ENCODE measurements at places on chromosomes 11 and 22.

DNA sequence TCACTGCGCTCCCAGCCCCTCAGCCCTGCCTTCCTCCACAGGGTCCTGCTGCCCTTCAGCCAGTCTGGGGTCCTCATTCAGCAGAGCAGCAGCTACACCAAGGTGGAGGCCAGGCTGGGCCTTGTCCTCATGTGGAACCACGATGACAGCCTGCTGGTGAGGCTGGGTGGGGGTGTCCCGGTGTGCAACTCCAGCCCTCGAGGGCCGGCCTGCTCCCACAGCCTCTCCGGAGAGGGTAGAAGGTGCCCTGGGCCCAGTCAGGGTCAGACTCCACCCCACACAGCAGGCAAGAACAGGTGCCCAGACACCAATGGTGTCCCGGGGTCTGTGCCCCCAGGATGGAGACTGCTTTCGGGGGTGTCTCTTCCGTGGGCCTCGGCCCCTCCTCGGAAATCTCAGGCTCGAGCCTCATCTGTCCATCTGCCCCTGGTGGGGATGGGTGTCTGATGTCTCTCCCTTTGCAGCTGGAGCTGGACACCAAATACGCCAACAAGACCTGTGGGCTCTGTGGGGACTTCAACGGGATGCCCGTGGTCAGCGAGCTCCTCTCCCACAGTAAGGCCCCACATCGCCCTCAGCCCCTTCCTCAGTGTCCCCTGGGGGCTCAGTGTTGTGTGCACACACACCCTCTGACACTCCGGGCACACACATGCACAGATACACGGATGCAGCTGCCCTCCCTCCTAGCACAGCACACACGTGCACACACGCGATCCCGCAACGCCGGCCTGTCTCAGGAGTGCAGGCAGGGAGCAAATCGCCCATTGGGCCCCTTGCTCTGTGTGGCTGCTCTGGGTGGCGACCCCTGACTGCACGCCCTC lies 4.9 kb downstream of the MUC5AC start:
- DNase-seq, result no peak

- no peak for DNase-seq
Observed at GRCh38 chr11:41459465-41460401, at the start of gene LRRC4C. LRRC4C (minus strand) TSS chr11:41459652.

DNA sequence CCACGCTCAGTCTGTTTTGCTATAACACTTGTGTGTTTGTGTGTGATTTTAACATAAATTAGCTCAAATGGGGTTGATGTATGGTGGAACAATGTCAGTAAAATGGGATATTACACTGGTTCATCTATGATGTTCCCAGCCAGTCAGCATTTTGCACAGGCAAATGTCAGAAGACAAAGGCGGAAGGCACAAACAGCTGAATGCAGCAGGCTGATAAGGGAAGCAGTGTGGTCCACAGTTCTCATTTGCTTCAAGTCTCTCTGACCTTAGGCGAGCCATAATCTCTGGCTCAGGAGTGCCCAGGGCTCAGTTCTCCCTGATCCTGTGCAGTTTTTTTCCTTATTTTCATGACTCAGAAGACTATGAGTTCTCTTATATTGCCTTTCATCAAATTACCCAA lies 102.7 kb downstream of the FAR1 start:
- DNase-seq, result no peak

GRCh38 chr11:69459848-69460539 lies 21.5 kb upstream of the LINC01488 start:
- no peak for DNase-seq

GRCh38 chr11:67022961-67023956 lies at the start of gene SYT12:
SYT12 (plus strand) TSS chr11:67023134; CDS start chr11:67030145, 7,011 bp downstream.
- peak; percentile 31 for DNase-seq

DNA sequence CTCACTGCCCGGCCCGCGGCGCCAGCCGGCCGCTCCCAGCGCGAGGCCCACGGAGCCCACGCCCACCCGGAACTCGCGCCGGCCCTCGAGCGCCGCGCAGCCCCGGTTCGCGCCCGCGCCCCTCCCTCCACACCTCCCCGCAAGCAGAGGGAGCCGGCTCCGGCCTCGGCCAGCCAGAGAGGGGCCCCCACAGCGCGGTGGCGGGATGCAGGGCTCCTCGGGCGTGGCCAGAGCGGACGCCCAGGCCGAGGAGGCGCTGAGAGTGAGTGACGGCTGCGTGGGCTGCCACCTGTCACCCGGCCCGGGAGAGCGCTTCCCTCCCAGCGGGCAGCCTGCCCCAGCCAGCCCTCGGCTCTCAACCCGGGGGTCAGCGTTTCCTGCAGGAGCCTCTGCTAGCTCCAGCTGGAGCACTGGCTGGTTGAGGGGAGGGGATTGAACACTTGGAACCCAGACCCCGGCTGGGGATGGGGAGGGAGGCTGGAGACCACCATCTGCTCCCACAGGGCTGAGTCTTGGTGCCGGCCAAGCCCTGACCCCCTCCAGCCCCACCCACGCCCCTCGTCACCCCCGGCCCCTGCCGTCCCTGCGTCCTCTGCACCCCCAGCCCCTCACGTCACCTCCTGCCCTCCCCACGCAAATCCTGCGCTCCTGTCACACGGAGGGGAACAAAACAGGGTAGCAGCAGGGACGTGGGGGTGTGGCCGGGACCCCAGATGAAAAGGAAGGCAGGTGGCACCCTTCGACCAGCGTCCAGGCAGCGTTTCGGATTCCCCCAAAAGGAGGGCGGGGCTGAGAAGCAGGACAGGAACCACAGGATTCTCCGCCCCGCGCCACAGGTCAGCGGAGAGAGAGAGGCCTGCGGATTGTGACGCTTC lies 157.0 kb downstream of the BRD1 start:
- DNase-seq, result peak; percentile 56

DNA sequence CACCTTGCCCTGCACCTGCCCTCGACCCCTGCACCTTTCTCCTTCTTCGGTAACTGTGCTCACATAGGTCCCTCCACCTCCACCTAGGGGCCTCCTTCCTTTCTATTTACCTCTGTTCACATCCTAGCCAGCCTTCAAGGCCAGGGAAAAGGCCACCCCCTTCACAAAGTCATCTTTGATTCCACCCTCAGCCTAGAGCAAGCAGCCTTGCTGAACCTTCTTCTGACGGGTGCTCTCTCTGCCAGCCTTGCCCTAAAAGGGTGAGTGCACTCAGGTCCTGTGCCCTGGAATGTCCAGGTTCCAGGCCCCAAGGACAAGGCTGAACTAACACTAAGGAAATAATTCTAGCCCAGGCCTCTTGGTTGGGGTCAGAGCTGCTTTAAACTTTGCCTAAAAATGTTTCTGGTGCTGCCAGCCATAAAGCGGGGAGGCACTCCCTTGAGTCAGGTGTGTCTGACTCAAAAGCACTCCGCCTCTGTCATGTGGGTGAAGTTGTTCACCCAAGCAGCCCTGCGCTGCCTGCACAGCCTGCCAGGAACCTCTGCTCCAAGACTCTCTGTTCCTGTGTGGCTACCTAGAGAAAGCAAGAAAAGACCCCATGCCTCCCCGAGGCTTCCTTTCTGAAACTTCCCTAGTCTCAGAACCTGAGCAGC lies 9.2 kb upstream of the FAM83F start:
- DNase-seq, result peak; percentile 53

DNA sequence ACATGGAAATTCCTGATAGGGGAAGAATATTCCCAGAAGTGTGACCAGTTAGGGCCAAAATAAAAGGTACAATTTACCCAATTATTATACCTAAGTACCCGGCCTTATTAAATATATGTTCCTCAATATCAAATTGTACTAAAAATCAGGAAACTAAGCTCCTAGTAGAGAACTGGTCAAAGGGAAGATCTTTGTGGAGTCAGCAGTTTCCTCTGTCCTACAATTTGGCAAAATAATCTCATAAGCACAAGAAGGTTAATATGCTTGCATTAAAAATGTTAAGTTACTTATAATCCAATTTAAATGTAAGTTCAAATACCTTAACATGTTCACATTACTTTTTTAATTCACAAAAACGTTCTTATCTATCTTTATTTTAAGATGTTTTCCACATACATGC lies 10.3 kb downstream of the TTC28 start:
- no peak for DNase-seq

GRCh38 chr11:34447044-34447443 lies 8.3 kb downstream of the CAT start:
- no peak for DNase-seq

DNA sequence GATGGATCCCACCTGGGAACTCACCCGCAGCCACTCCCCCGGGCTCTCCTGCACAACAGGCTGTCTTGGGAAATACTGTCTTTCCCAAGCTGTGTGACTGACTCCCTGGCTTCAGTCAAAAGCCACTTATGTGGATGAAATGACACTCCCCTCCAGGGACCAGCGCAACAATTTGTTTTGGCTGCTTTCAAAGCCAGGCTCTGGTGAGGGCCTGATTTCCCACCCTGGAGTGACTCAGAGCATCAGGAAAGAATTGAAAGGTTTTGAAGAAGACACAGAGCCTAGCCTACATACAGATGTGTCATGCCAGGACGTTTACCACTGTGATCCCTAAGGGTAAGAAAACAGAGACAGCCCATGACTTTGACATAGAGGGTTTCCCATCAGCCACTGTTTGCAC lies 550.5 kb downstream of the MIAT start:
- DNase-seq, result no peak

DNA sequence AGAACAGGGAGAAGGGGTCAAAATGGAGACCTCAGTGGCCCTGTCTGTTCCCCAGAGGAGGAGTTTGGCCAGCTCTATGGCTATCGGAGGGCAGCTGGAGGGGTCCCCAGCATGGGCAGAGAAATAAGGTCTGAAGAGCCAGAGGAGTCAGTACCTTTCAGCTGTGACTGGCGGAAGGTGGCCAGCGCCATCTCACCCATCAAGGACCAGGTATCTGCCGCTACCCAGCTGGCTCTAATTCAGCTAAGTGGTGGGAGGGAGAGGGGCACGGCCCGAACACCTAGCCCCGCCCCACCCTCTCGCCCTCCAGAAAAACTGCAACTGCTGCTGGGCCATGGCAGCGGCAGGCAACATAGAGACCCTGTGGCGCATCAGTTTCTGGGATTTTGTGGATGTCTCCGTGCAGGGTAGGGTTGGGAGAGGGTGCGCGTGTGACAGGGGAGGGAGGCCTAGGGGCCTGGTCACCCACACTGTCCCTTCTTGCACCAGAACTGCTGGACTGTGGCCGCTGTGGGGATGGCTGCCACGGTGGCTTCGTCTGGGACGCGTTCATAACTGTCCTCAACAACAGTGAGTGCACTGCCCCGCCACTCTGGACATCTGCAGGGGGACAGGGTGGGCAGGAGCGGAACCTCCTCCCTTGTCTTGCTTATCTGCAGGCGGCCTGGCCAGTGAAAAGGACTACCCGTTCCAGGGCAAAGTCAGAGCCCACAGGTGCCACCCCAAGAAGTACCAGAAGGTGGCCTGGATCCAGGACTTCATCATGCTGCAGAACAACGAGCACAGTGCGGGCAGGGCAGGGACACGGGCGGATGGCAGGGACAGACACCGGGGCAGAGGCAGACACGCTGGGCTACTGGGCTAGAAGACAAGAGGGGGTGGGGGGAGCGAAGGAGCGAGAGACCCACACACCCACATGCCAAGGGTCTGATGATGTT lies 2.8 kb downstream of the CTSW start:
- DNase-seq, result no peak

DNA sequence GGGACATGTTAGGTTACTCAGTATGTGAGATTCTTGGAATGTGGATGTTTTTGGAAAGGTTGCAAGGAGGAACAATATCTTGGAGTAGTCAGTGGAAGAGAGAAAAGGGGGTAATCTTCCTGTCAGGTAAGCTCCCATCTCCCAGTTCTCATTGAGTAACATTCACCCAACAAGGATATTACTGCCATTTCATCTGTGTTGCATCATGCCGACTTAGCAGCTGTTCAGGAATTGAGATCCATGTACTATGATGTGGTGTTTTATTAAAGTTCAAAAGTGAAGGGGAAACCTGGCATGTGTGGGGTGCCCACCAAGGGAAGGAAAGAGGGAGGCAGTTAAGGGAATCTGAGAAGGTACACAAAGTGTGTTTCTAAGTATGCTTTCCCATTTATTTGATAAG lies 58.4 kb upstream of the RASSF10 start:
- DNase-seq, result no peak

GRCh38 chr11:117676501-117676900 lies 120.5 kb downstream of the DSCAML1 start:
- no peak for DNase-seq

DNA sequence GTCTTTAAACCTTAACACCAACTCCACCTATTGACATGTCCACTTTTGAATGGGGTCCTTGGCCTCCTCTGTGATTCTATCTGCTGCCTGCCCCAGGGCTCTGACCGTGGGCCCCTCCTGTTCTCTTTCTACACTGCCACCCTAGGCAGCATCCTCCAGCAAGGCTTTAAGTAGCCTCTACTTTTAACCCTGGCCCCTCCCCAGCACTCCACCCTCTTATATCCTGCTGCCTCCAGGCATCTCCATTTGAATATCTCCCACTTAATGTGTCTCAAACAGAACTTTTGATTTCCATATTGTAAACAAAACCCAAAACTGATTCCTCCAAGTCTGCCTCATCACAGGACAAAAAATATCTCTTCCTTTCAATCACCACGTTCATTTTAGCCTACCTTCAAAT lies 90.5 kb upstream of the ARHGAP32 start:
- no peak for DNase-seq

- DNase-seq, result no peak
Observed at GRCh38 chr22:38138961-38139360, 28.5 kb upstream of the BAIAP2L2 start.

Measured in activated T-cell treated with anti-CD3 and anti-CD28 coated beads, Interleukin-2, amount 50 U/mL, for 48 hours (primary cell).